ENCODE measurements at places on chromosomes 16 and 17.

DNA sequence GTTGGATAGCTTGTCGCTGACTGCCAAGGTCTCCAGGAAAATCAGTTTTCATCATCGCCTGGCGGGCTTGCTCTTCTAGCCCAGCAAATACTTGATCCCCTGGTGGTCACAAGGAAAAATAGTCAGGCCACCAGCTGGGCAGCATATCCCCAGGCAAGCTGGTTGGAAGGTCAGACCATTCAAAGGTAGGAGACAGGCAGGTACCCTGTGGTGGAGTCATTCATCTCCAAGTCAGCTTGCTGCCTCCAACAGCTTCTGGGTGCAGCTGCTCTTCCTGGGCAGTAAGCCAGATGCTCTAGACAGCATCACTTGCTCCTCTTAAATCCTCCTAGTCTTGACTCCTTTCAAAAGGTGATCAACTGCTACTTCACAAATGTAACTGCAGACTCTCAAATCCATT, 16.0 kb downstream of the ZNF821 start:
- no peak for DNase-seq

DNA sequence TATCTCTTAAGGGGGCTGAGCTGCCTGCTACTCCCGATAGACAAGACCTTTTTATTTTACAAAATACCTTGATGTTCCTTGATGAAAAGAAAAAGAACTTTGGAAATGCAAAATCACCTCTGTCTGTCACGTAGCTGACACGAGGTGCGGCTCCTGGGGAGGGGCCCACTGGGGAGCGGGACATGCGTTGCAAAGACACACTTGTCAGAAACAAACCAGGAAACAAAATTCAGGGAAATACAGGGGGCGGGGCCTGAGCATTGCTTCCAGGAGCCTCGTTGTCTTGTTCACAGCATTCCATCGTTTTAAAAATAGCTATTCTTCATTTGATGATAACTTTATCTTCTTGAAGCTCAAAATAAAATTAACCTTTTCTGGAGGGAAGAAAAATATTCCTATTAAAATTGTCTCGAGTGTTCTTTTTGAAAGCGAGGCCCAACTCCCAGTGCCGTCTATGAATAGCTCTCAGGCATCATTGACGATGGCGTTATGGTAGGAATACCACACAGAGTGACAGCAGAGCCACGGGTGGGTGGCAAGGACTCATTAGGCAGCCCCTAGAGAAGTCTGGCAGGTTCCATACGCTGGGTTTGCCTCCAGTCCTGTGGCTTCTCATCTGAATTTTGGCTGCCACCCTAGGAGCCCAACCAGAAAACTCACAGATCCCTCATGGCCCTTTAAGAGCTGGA, 286.9 kb downstream of the CPPED1 start:
- no peak for DNase-seq

GRCh38 chr16:88900662-88901052, 34.2 kb upstream of the PABPN1L start:
- DNase-seq = no peak

DNA sequence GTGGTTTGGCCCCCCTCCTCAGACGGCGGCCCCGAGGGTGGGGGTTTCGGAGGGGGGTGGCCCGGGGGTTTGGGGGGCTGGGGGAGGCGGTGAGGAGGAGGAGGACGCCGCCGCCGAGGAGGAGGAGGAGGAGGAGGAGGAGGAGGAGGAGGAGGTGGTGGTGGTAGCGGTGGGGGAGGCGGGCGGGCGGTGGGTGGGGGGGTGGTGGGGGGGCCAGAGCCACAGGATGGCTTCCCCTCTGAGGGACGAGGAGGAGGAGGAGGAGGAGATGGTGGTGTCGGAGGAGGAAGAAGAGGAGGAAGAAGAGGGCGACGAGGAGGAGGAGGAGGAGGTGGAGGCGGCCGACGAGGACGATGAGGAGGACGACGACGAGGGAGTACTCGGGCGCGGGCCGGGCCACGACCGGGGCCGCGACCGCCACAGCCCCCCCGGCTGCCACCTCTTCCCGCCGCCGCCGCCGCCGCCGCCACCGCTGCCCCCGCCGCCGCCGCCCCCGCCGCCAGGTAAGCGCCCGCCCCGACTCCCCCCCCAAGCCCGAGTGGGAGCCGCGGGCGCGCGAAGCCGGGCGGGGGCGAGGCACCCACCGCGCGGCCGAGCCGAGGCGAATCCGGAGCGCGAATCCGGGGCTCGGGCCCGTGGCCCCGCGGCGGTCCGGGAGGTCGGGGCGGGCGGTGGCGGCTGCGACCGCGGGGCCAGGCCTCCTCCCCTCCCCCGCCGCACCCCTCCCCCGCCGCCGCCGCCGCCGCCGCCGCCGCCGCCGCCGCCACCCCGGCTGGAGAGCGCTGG, 3.8 kb upstream of the CHD3 start:
- no peak for DNase-seq

GRCh38 chr17:2950846-2951245, 112.6 kb downstream of the OR1D5 start:
- DNase-seq = no peak

DNA sequence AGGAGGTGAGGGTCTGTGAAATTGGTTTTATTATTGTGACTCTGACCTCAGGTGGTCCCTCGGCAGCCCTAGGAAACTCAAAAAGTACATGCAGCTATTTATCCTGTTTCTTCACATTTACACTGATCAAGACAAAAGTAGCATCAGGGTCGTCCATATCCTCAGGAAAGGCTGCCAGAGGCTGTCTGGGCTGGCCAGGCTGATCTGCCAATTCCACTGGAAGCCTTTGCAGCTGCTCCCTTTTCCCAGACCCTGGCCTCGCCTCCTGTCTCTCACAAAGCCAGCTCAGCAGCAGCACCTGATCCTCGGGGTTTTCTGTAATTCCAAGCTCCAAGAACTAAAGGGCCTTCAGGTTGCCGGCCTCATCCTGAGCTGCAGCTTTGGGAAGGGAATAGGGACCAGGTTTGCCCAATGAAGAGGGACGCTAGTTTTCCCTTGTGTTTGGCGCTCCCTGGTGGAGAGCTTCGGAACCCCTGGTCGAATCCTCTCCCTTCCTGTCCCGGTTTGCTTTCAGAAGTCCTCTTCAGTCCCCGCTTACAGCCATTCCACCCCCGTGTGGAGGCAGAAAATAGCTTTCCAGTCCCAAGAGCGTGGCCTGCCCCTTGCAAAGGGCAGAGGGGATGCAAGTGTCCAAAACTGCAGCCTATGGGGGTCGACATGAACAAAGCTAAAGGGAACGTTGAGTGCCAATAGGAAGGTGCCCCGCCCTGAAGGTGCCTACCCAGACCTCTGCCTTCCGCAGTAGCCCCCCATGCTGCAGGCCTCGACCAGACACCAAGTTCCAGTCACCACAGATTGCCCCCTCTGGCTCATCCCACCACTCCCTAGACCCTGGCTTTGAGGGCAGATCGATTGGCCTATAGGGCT, 13.4 kb downstream of the MFSD6L start:
- no peak for DNase-seq

DNA sequence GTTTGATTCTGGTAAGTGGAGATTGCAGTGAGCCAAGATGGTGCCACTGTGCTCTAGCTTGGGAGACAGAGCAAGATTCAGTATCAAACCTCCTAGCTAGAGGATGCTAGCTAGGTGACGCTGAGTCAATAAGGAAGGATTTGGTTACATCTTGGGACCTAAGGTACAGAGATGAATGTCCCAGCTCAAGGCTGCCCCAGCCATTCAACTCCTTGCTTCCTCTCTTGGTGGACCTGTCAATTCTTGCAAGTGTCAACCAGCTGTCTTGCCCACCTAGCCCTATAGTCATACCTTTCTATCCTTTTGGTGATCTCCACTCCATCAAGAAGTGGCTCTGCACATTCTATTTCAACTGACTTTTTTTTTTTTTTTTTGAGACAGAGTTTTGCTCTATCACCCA, 1.4 kb upstream of the MILR1 start:
- no peak for DNase-seq

GRCh38 chr17:75847614-75848522, 3.7 kb upstream of the UNC13D start:
- no peak for DNase-seq

DNA sequence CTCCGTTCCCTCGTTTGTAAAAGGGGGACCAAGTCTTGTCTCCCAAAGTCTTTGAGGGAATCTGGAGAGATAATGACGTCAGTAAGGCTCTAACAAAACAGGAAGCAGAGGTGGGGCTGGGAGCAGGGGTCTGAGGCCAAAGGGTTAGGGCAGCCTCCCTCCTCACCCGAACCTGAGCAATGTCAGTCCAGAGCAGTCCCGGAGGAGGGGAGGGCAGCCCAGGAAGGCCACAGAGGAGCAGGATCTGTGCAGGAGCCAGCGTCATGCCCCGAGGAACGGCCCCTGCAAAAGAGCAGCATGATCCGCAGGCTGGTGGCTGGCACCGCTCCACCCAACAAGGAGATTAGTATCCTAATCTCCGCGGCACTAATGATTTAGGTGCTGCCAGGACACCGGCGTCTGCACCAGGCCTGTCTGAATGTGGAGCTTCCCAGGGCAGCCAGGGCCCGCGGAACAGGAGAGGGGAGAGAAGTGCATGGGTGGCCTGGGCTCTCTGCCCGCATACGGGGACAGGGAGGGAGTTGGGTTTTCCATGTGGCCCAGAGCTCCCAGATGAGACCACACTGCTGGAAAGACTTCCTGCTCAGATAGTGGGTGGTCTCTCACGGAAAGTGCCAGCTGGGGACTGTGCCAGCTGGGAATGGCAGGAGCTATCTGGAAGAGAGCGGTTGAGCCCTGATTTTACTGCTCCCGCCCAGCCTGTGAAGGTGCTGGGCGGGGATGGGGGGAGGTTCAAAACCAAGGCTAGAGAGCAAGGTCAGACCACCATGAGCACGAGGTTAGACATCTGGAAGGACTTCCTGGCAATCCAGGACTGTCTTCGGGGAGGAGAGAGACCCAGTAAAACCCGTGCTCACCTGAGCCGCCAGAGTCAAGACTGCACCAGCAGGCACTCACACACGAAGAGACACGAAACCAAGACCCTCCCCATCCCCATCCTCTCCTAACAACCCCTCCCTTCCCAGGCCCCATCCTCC, 11.0 kb upstream of the KRT17 start:
- DNase-seq = no peak

DNA sequence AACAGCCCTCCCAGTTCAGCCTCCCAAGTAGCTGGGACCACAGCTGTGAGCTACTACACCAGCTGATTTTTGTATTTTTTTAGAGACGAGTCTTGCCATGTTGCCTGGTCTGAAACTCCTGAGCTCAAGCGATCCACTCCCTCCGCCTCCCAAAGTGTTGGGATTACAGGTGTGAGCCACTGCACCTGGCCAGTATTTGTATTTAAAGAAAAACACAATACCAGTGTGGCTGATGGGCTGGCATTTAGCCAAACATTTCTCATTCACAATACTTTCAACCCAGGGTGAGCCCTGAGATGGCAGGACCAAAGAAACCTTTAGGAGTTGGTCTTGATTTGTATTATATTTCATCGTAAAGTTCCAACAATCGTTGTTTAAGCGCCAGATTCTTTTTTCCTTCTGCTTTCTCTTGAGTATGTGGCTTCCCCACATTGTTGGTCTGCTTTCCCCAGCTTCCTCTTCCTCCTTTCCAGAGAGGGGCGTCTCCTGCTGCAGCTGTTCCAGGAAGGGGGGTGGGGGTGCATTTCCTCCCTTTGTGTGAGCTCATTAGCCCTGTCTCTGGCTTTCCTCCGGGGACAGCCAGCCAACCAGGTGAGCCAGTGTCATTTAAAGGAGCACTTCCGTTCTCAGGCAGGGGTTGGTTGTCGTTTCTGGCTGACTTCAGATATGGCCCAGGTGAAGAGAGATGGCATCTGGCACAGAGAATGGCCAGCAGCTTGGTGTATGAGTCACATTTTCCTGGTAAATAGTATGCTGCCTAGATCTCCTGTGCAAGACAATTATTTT, 79.9 kb downstream of the GPRC5B start:
- peak; percentile 68 for DNase-seq

- DNase-seq = no peak
These were observed 769.0 kb downstream of the KCNJ2 start for GRCh38 chr17:70938336-70938735.

- no peak for DNase-seq
These were observed 33.1 kb downstream of the CDRT15L2 start for GRCh38 chr17:20612635-20613034.

DNA sequence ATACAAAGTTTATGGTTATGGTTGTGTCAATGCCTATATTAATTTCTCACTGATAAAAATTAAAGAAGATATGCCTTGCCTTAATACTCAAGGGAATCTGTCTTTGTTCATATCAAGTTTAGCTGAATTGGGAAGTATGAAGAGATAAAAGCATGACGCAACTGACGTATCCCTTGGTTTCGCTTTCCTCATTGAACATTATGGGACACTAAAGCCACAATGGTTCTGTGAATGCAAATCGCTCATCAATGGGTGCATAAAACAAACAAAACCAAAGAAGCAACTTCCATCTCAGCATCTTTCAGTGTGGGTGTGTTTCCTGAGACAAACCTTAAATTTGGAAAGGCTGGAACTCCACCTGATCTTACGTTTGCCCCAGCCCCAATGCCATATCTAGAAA, 108.2 kb downstream of the NPIPB5 start:
- no peak for DNase-seq

All from GF-D8 (cell line).